Right hindlimb (tissue), 1 donor: ENCODE measurements at places on chromosomes 3 and 15.

- no peak for DNase-seq
Observed at GRCh38 chr15:44584162-44584749, 47.3 kb downstream of the EIF3J start.

- DNase-seq = peak; percentile 72
Observed at GRCh38 chr3:37456270-37456708, 281.9 kb upstream of the LRRFIP2 start.

- DNase-seq = peak; percentile 84
Observed at GRCh38 chr15:74053941-74054529, 28.3 kb downstream of the GOLGA6A start.

DNA sequence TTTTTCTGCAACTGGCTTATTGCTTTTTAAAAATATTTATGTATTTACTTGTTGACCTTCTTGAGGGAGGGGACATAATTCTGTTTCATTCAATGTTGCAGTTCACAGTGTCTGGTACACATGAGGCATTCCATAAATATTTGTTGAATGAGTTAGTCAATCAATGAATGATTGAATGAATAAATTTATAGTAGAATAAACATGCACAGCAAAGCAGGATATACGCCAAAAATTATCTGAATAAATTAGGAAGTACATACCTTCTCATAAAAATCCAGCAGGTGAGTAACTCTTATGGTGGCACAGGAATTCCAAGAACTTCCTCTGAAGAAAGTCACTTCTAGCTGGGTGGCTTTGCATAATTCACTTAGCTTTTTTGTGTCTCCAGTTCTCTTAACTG, 469.4 kb upstream of the ATP11B start:
- no peak for DNase-seq

DNA sequence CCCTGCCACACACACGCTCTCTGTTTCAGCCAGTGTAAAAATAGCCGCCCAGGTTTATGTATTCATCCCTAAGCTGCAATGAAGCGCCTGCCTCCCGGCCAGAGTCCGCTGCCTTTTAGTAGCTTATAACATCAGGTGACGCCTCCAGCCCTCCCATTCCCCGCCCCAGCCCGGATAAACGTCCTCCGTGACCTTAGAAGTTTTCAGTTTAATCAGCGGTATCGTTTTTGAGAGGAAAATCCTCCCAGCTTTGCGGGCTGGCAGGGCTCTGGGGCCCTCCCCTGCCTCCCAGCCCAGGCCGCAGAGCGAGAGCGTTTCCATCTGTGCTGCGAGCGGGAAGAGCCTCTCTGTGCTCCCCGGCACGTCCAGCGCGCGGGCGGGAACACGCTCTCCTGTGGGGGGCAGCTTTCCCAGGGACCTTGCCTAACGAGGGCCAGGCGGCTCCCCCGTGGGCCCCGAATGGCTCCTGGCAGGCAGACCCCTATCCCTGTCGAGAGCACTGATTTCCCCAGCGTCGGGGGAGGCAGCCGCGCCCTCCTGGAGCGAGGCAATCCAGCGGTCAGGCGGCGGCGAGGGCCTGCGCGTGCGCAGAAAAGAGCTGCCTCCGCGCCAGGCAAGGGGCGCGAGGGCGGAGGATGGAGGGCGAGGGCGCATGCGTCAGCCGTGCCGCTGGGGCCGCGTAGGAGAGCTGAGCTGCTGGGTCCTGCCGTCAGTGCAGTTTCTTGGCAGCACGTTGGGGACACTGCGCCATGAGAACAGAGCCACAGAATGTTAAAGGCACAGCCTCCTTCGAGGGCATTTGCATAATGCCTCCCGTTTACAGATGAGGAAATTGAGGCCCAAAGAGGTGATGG, 71.1 kb downstream of the CCNL1 start:
- DNase-seq = peak; percentile 97

GRCh38 chr3:39264053-39264452, 15.8 kb downstream of the CX3CR1 start:
- no peak for DNase-seq

- no peak for DNase-seq
Observed at GRCh38 chr3:177610262-177610661, 413.0 kb upstream of the TBL1XR1 start.

- no peak for DNase-seq
Observed at GRCh38 chr3:32303399-32303747, 64.9 kb downstream of the CMTM8 start.

DNA sequence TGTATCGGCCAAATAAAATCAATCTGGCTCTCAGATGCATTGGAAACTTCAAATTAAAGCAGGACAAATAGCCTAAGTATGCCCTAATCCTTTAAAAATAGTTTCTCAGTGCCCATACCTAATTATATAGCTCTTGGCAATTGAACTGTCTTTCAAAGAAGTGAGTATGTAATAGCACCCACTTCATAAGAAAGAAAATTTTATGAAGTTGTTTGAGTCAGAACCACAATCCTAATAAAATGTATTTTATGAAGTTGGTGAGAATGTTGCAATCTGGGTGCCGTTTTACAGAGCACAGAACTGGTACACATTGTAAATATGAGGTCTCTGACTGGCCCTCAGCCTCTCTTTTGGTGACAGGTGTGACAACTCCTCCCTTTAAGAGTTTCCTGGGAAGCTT, 45.4 kb downstream of the EPHB1 start:
- DNase-seq = no peak

DNA sequence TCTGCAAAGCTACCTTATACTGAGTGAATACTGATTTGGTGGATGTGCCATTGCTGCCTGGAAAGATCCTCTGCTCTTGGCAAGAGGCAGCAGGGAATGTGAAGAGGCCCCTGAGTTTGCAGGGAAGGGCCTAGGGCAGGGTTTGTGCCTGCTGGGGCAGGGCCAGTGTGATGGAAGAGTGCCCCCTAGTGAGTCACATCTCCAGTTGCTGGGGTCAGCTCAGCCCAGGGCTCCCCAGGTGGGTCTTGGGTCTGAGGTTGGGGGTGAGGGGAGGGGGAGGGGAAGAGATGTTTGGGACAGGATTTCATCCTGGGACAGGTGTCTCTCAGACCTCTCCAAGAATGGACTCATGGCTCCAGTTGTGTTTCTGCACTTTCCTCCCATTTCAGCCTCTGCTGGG, 4.1 kb upstream of the AMOTL2 start:
- DNase-seq = peak; percentile 30

DNA sequence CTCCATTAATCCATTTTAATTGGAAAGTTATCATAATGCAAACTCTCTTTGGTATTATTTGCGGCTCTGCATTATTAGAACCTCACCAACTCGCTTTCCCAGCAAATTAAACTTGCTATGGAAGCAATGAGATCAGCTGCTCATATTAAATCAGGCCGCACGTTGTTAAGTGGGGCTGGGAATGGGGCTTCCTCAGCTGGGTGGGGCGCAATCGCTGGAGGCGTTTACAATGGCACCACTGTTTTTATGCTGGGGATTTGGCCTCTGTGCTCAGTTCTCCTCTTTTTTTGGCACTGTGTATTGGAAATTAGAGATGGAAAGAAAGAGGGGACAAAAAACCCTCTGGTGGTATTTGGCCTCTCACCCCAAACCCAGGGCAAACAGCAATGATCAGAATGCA, 72.2 kb downstream of the RPLP1 start:
- peak; percentile 66 for DNase-seq

DNA sequence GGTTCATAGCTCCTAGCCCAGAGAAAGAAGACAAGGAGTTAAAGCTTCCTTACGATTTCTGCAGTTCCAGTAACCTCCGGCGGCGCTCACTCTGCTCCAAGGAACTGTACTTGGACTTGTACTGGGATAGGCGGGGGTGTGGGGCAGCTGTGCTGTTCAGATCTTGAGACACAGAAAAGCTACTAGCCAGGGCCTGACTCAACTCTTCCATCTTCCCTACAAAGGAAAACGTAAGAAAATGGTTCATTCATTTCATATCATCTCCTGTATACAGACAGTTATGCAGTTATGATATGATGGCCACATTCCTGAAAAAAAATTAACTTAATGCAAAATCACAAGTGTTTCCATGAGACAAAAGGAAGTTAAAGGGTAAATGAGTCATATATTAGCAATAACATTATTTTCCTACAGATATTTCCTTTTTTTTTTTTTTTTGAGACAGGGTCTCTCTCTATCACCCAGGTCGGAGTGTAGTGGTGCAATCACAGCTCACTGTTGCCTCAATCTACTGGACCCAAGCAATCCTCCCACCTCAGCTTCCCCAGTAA, 4.6 kb downstream of the SNUPN start:
- DNase-seq = peak; percentile 93

- DNase-seq = no peak
Observed at GRCh38 chr3:110624576-110624975, 447.0 kb upstream of the NECTIN3 start.

DNA sequence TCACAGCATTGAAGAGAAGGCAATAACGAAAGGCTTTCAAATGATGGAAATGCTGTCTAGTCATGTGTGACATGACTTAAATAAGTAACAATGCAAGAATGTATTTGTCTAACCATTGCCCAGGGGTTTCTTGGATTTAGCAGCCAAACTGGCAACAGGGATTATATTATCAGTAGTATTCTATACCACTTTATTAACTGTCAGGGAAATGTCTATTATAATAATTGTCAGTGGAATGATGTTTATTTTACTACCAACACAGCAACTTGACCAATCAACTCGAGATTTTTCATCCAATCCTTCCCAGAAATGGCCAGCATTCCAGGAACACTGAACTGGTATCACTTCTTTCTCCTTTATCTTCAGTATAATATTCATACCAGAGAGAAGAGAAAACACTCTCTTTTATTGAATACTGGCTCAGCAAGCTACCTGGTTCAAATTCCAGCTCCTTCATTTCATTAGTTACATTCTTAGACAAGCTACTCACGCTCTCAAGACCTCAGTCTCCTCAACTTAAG, 66.2 kb downstream of the FOXP1 start:
- no peak for DNase-seq

GRCh38 chr15:64695561-64695992, 79.8 kb downstream of the RBPMS2 start:
- DNase-seq = no peak

GRCh38 chr3:184248454-184249411, at the start of gene ALG3:
TSS of gene ALG3 (minus strand) at chr3:184248962. CDS start at chr3:184248940, 22 bp downstream.
- DNase-seq = peak; percentile 89

DNA sequence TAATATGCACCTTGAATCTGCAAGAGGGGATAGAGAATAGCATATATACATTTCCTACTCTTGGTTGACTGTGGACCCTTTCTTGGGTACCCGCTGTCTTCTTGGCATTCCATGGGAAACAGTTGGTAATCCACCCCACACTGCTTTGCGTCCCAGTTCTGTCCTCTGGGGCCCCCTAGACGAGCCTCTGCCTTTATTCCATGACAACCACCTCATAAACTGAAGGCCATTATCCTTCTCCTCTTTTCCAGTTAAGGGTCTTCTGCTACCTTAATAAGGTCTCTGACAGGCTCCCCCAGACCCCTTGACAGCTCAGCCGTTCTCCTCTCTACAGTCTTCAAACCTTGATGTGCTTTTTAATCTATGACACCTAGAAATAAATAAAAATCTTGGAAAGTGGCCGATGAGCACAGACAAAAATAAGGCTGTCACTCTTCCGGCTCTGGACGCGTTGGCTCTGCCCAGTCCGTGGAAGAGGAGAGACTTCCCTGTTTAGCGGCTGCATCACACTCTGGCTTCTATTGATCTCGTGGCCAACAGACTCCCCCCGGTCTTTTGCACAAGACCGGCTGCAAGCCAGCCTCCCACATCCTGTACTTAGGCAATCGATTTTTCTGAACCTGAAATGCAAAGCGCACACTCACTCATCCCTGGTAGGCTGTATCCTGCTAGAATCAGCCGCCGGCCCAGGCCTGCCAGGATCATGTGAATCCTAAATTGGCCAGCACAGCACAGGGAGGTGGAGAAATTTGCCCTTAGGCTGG, 251.0 kb upstream of the TLE3 start:
- DNase-seq = peak; percentile 25

- DNase-seq = no peak
Observed at GRCh38 chr15:50138391-50138790, 19.4 kb upstream of the ATP8B4 start.

DNA sequence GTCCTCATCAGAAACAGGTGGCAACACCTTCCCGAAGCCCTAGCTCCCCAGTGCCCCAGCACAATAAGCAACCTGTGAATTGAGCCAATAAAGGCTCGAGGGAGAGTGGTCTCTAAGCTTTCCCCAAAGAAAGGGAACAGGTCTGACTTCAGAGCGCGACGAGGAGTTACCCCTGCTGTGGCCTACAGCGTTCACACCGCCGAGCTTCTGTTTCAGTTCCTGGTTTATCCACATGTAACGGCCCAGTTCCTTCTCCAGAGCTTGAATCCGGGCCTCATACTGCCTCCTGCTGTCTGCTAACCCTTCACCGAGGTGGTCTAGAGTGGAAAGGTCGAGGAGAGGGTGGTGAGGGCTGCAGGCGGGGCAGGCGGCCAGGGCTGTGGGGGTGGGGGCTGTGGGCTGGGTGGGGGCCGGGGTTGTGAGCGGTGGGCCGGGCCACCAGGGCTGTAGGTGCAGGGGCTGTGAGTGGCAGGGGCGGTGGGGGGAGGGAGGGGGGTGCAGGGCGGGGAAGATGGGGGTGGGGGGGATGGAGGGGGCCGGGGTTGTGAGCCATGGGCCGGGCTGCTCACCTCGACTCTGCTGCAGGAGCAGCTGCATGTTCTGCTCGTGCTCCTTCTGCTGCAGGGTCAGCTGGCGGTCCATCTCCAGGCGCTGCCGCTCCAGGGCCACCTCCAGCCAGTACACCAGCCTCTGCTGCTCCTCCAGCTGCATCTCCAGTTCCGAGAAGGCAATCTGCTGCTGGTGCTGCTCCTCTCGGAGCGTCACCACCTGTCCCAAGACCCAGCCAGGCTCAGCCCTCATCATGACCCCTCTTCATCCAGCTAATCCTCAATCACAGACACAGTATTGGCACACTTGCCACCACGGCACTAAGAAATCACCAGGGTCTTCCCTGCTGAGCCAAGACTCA, 26.2 kb downstream of the KIF7 start:
- DNase-seq = no peak

- no peak for DNase-seq
Observed at GRCh38 chr3:27138005-27138404, 231.2 kb downstream of the NEK10 start.

DNA sequence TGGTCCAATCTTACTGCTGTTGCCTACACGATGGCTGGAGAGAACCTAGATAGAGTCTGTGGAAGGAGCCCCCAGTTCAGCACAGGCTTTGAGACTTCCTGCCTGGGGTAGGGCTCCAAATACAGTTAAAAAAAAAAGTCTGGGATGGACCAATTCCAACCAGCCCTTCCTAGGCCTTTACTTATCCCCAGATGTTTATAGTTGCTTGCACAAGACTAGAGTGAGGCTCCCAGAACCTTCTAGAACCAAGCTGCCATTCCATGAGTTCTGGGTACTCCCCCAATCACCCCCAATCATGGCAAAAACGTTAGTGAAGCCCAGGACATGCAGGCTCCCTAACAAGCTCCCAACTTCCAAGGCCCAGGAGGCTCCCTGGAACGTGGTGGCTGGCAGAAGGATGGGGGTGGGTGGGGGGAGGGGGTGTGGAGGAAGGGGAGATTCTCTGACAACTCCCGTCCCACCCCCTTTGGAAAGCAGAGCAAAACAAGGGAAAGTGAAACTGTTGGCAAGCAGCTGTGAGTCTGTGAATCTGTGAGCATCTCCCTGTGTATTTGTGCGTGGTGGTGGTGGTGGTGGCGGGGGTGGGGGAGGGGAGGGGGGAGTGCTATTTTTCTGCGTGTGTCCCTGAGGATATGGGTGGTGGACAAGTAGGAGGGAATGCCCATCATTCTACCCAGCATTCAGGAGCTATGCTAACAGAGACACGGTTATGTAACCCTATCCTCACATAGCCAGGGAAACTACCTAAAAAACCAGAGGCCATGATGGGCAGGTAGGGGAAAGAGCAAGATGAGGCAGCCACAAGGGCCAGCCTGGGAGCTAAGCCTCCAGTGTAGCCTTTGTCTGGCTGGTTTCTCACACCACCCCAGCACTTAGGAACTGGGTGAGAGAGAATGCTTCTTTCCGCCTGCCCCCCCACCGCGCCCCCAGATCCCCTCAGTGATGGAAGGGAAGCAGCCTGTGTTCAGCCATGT, 2.0 kb downstream of the MST1R start:
- peak; percentile 48 for DNase-seq
